ENCODE measurements at places on chromosomes 2 and 18.

- DNase-seq: no peak
Observed at GRCh38 chr18:76622651-76623050, 127.6 kb upstream of the ZNF516 start.

- DNase-seq: no peak
Observed at GRCh38 chr18:21774722-21775121, 34.1 kb downstream of the MIB1 start.

DNA sequence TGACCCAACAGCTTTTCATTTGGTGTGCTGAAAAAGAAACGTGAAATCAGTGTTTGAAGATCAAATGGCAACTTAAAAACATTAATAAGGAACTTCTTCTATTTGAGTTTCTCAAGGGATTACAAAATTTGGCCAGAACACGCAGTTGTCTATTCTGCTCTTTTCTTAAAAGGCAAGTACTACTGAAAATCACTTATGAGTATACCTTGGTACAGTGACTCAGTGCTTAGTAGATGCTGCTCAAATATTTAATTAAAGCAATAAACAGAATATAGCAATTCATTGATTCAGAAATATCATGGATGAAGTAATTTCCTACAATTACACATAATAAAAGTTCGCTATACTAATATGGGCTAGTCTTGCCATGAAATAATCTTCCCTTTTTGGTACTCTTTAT is 38.2 kb upstream of the MCM6 start:
- DNase-seq: no peak

DNA sequence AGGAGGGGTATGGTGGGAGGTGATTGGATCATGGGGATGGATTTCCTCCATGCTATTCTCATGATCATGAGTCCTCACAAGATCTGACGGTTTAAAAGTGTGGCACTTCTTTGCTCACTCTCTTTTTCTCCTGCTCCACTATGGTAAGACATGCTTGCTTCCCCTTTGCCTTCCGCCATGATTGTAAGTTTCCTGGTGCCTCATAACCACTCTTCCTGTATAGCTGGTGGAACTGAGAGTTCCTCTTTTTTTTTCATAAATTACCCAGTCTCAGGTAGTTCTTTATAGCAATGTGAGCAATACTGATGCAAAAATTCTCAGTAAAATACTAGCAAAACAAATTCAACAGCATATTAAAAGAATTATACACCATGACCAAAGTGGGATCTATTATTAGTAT is 728.5 kb upstream of the SLC8A1 start:
- no peak for DNase-seq

DNA sequence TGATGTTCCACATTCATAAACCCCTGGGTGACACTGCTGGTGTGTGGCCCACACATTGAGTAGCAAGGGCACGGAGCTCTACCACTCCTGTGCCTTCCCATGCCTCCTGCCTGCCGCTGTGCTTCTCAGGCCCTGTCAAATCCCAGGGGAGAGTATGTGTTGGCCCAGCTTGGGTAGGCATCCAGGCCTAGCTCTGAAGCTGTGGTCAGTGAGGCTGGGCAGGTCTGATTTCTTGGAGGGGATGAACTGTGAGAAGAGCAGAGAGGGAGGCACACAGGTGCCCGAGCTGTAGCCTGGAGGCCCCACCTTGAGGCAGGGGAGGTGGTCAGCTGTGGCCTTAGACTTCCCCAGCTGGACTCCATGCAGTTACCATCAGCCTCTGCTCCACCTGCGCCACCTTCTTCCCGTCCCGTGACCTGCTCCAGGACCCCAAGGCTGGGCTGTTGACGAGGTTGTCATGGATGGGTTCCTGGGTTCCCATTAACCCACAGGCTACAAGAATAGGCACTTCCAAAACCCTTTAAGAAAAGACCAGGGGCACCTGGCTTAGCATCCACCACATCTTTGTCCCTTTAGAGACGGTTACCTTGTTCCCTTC is 23.6 kb downstream of the MCFD2 start:
- DNase-seq: no peak

GRCh38 chr2:59594671-59595222 is 958.7 kb downstream of the BCL11A start:
- no peak for DNase-seq

DNA sequence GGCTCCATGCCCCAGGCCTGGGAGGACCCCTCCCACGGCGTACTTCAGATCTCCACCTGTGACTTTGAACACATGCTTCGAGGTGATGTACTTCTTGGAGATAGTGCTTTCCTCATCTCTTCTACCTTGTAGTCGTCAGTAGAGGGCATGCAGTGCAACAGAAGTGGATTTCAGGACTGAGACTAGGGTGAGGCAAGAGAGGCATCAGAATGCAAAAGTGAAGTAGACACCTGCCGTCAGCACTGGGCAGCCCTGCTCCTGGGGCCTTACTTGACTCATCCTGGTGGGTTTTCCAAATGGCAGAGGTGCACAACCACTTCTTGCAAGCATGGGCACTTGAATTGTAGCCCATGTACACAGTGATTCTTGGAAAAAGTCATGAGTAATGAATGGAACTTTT is 258.8 kb downstream of the NEDD4L start:
- DNase-seq: no peak

DNA sequence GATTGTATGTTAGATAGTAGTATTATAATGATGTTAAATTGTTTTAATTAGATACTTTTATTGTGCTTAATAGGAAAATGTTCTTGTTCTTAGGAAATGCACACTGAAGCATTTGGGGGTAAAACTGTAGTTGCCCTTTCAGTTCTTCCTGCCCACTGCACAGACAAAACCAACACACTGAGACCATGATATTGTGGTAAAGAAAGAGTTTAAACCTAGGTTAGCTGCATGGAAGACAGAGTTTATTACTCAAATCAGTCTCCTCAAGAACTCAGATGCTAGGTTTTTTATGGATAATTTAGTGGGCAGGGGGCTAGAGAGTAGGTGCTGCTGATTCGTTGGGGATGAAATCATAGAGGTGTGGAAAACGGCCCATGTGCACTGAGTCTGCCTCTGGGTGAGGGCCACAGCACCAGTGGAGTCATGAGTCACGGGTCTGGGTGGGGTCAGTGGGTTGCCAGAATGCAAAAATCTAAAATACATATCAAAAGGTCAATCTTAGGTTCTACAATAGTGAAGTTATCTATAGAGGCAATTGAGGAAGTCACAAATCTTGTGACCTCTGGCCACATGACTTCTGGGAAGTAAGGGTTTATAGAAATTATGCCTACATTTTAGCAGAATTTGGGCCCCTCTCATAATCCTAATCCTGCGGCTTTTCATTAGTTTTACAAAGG is 283.4 kb upstream of the FBXO11 start:
- DNase-seq: no peak

GRCh38 chr2:68537809-68538208 is 70.4 kb downstream of the APLF start:
- no peak for DNase-seq

- no peak for DNase-seq
Observed at GRCh38 chr2:232211743-232212686, 166.5 kb upstream of the ALPP start.

GRCh38 chr18:47724186-47724975 is 206.1 kb downstream of the SMAD2 start:
- DNase-seq: no peak

DNA sequence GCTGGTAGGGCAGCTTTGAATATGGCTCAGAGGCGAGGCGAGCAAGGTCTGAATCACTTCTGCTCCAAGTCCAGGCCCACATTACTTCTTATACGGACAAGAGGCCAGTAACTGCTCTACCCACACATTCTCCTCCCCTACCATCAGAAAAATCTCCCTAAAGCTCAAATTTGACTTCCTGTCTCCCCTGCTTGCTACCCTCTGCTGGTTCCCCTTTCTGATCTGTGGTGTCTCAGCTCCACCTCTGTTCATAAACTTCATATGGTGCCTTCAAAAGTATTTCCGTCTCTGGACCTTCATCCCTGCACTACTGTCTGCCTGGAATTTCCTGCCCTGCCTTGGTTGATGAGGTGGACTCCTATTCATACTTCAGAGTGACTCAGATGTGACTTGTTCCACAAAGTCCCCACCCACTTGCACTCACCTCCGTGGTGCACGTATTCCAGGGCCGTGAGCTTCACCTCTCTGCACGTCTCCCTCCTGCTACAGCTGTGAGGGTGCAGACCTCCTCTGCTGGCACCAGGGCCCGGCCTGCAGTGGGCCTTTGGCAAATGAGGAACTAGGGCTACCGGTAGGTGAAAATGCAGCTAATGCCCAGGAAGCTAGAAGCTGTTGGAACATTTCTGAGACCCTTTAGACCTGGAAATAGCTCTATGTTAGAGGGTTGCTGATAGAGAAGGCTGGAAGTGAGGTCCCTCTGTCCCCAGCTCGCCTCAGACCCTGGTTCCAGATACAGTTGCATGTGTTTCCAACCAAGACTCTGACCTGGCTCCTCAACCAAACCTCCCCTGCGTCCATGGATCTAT is 24.6 kb upstream of the KCMF1 start:
- peak; percentile 84 for DNase-seq

GRCh38 chr2:211270257-211270656 is 713.9 kb downstream of the CPS1 start:
- DNase-seq: no peak

DNA sequence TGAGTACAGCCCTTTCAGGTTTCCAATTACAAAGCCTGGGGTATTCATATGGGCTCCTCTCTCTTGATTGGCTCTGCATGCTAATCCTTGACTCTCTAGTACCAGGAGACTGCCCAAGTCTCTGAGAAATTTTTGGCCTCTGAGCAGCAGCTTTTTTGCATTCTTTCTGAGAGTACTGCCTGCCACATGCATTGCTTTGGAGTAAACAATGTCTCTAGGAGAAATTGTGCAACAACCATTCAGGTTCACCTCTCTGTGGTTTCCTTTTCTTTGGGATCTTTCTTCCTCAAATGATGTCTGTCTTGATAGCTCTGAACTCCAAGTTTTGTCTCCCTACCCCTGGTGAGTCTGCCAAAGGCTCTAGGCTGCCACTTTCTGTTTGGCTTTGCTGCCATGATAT is 115.8 kb upstream of the SETBP1 start:
- no peak for DNase-seq

DNA sequence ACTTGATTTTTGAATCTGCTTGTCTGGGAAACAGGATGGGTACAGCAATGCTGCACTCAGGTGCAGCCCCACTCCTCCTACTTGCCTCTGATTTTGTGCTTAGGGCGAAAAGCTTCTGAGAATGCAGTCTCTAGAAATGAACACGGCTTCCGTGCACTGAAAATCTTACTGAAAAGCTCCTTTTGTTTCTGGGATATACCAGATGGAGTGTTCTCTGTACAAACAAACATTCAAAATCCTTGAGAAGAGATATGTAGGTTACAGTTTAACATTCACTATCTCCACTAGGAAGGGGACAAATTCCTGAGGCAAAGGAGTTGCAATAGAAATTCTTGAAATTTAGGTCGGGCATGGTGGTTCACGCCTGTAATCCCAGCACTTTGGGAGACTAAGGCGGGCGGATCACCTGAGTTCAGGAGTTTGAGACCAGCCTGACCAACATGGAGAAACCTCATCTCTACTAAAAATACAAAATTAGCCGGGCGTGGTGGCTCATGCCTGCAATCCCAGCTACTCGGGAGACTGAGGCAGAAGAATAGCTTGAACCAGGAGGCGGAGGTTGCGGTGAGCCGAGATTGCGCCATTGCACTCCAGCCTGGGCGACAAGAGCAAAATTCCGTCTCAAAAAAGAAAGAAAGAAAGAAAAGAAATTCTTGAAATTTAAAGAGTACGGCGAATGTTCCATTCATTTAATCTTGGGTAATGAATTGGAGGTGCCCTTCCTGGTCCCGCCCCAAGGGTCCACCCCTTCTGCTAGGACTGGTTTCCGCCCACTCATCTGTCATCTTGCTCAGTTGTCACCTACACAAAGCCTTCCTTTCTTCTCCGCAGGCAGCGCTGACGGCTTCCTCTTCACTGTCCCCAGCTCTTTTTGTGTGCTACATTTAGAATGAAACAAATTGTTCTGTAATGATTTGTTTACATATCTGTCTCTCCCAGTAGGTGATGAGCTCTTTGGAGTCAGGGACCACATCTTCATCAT is 92.4 kb downstream of the SOCS6 start:
- no peak for DNase-seq

DNA sequence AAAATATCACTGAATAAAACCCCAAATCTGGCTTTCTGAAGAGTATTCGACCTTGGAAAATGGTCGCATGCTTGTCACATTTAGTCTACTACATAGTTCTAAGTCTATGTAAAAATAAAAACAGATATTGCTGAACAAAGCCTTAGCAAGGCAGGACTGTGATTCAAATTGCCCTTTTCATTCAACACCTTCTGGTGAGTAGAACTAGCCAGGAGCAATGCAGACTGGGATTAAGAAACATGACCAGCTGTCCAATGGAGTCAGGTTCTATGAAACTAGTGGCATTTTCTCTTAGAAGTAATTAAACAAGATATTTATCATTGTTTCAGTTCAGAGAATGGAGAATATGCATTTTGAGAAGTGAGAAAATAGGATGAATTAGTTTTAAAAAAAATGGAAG is 1260.5 kb upstream of the ACVR2A start:
- DNase-seq: no peak

DNA sequence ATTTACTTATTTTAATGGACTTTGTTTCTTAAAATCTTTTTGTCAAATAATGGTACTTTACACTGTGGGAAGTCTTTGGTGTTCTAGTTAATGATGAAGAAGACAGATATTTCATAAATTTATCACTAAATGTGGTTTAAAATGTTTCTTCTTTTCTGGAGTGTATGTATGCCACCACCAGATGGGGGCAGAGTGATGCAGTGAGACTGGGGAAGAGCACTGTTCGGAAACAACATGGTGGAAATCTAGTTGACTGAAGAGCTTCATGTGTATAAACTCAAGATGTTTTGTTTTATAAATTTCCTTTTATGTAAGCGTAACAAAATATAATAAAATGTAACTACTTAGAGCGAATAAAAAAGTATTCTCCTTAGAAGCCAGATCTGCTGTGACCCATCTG is 195.1 kb downstream of the KCNE4 start:
- DNase-seq: peak; percentile 15

DNA sequence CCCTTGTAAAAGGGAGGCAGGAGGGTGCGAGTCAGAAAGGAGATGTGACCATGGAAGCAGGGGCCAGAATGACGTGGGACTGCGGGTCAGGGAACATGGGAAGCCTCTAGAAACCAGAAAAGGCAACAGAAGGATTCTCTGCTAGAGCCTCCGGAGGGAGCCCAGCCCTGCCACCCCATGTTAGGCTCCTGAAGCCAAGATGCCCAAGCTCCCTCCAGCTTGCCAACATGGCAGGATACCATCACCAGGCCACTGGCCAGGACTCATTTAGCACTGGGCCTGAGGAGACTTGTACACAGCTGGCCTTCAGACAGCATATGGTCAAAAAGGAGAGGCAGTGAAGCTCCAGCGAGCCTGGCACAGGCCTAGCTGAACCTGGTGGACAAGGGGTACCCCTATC is 5.6 kb downstream of the TMEM247 start:
- DNase-seq: no peak

DNA sequence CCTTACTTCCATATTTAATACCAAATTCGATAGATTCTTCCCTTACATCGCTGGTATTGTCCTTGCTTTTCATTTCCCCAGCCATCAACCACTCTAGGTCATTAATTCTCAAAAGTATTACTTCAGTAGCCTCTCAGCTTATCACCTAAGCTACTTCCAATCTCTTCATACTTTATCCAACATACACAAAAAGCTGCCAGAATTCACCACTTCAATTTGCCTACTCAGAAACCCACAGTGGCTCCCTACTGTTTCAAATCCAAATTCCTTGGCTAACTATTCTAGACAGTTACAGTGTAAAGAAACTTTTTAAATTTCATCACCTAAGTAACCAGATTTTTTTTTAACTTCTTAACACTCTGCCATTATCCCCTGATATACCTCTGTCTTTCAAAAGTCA is 4.7 kb downstream of the SLC25A12 start:
- DNase-seq: no peak
